ENCODE measurements at places on chromosomes 11 and 22.

GRCh38 chr22:47050401-47051051 is 288.1 kb downstream of the TBC1D22A start:
- DNase-seq = no peak

DNA sequence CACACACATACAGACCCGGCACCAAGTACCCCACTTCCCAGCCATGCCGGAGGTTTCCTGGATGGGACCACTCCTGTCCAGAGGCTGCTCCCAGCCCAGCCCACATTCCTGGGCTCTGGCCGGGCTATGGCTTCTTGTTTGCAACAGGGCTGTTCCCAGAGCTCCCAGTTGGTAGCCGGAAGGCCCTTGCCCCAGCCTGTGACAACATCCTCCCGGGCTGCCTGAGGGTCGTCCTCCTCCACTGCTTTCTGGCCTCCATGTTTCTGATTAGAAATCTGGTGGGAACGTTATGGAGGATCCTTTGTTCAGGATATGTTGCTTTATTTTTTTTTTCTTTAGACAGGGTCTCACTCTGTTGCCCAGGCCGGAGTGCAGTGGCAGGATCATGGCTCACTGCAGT is 952 bp upstream of the CYP2D6 start:
- DNase-seq = no peak

- DNase-seq = no peak
Measured at GRCh38 chr22:40415531-40416266, 45.3 kb downstream of the SGSM3 start.

DNA sequence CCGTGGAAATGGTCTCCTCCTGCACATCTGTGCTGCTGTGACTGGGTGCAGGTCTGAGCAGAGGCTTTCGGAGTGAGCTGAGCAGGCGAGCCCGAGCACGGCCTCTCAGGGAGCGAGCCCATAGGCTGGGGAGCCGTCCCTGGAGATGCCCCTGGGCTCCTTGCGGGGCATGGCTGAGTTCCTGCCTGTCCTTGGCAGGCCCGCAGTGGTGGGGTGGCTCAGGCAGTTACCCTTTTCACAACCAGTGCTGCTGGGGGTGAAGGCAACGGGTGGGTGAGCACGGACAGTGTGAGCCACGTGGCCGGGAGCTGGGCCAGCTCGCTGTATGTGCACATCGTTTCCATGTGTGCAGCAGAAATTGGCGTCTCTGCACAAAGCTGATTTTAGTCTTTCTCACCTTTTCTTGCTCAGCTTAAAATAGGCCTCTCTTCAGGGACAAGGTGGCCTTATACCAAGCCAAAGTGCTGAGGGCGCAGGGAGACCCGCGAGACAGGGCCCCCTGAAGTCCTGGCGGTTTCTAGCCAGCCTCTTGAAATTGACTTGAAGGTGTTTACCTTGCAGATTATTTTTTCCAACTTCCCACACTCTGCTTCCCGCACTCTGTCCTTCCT is at the start of gene TP53AIP1:
TP53AIP1 (minus strand) TSS at position 55 of the 611 bp plus-strand sequence. CDS start 5,053 bp downstream, outside the sequence.
- no peak for DNase-seq

DNA sequence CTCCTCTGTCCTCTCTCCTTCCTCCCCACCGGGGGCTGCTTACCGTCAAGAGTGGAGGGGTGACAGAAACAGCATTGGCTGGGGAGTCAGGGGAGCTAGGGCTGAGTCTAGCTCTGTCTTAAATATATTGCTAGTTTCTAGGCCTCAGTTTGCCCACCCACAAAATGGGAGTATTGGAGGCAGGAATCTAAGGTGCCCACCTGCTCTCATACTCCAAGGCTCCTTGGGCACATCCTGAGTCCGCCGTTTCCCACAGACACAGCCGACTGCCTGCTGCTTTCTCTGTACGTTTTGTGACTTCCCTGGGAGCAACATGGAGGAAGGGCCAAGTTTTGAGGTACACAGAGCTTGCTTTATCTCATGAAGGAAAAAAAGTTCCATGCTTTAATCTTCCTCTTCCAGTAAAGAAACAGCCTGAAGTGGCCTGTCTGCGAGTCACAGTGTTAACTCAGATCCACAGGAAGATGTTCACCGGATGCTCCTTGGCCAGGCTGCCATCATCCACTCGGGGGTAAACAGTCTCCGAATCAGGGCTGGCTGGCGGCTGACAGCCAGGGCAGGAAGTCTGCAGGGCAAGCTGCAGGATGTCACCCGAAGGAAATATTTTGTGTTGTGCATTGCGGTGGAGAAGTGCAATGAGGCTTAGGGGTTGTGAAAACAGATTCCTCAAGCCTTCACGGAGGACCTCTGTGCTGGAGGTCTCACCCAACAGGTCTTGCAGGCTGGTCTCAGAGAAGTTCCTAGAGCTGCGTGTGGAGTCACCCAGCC is 11.0 kb upstream of the CERK start:
- DNase-seq = no peak

GRCh38 chr11:12278766-12279671 is 98.4 kb upstream of the PARVA start:
- DNase-seq = no peak

GRCh38 chr11:61472868-61473267 is 35.7 kb upstream of the LRRC10B start:
- DNase-seq = no peak

Measured in stimulated activated CD4-positive, alpha-beta T cell treated with anti-CD3 and anti-CD28 coated beads, TNF-alpha, amount 100 ng/mL, for 24 hours (primary cell).